Stimulated activated CD8-positive, alpha-beta memory T cell treated with anti-CD3 and anti-CD28 coated beads, Interleukin-4, amount 100 ng/mL, for 4 hours (primary cell): ENCODE measurements at places on chromosomes 6 and 20.

DNA sequence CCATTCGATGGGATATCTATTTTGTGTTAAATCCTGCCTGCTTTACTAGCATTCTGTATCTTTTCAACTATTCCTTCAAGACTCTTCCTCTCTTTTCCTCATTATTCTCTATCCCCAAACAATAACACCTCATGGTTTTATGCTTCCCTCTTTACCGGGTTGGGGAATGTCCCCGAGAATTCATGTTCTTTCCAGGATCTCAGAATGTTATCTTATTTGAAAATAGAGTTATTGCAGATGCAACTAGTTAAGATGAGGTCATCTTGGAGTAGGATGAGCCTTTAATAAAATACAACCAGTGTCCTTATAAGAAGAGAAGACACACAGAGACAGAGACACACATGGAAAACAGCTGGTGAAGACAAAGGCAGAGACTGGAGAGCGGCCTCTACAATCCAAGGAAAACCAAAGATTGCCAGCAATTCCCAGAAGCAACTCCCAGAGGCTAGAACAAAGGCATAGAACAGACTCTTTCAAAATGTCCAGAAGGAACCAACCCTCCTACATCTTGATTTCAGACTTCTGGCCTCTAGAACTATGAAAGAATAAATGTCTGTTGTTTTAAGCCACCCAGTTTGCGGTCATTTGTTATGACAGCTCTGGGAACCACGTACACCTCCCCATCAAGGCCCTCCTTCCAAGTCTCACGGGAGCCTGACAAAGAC lies 126.8 kb upstream of the TNFAIP3 start:
- DNase-seq = no peak

- DNase-seq = no peak
Observed at GRCh38 chr6:57297505-57297904, 19.9 kb upstream of the PRIM2 start.

DNA sequence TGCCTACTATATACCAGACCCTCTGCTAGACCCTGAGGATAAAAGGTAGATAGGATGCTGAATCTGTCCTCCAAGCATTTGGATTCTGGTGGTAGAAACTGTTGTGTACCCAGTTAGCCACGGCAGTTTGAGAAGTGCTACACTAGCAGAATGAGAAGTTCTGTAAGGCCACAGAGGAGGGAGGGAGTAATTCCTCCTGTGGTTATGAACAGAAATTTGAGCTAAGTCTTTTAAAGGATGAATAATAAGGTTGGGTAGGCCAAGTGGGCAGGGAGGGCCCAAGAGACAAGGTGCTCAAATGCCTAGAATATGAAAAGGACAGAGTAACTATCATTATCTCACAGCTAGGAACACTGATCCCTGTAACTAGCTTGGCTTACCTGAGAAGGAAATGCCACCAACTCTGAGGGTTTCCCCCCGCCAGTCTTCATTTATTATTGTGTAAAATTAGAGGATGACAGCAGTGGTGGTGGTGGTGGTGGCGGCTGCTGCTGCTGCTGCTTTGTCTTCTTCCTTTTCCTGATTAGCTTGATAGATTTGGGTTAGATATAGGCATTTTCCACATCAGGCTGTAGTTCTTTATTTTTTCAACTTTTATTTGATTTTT lies 243.3 kb downstream of the PRL start:
- DNase-seq = no peak

GRCh38 chr20:13813910-13814309 lies 29.1 kb downstream of the NDUFAF5 start:
- DNase-seq = no peak

- DNase-seq = no peak
Observed at GRCh38 chr6:15171026-15171425, 74.8 kb upstream of the JARID2 start.

DNA sequence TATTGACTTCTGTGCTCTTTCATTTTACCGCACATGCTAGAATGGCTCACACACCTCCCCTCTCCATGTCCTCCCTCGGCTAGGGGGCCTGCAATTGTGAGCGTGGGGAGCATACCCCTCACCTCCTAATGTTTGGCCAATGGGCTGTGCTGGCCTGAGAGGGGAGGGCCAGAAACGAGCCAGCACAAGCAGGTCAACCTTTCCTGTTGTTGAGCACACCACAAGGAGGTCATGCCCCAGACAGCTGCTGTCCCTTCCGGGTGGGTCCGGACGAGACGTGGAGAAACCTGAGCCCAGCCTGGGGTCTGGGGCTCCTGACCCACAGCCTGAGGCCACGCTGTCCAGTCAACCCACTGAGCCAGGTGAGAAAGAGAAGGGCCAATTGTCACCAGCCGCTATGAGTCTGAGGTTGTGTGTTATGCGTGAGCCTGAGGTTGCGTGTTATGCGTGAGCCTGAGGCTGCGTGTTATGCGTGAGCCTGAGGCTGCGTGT lies 77.4 kb downstream of the TTLL2 start:
- DNase-seq = no peak

DNA sequence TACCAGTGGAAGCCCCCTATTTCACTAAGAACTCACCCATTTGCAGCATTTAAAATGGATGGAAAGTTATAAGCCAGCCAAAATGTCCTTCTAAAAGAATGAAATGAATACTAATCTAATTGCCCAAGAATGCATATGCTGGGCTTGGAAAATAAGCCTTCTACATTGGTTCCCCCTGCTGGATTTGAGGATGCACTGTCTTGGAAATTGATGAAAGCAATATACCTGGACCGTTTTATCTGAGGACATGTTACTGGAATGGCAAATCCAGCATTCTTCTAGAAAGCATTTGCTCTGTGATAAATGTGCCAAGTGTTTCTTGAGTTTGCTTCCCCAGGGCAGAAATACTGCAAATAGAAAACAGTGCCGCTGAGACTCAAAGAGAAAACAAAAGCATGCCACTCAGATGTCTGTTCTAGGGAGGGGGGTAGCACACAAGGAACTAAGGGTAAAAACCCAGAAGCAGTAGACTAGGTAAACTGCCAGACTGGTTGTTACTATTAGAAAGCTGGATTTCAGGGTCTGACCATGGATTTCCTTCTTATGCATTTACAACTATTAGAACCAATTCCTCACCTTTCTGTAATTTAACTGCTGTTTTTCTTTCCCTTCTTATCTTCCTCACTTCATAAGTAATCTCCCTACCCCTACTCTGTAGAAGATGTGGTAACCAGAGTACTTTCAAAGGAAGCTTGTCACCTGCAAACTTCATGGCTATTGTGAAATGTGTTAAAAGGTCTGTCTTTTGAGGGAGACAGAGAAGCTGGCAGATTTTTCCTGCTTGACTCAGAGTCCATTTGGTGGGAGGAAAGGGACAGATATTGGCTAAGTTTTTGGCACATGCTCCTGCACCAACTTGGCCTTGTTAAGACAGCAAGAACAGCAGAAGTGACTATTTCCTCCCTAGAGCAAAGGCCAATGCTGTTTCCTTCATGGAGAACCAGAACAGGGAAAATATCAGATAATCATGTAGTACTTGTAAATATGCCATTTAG lies 642.6 kb downstream of the KIF16B start:
- DNase-seq = no peak

DNA sequence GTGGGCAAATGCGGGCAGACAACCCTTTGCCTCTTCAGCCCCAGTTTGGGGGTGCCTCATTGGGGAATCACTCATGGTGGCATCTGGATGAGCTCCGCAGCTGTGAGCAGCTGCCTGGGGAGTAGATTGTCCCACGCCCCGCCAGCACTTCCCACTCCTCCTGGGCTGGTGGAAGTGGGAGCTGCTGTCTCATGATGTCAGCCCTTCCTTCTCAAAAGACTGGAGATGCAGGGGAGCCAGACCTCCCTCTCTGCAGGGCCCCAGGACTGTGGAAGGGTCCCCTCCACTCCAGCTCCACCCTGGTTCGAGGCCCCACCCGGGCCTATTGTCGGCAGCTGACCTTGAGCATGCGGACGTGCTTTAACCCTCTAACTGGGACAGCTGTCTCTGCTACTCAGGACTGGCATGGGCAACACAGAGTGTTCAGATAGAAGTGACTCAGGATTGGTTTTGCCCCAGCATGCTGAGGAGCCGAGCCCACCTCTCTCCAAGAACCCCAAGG lies 2.0 kb downstream of the UNC93A start:
- no peak for DNase-seq

DNA sequence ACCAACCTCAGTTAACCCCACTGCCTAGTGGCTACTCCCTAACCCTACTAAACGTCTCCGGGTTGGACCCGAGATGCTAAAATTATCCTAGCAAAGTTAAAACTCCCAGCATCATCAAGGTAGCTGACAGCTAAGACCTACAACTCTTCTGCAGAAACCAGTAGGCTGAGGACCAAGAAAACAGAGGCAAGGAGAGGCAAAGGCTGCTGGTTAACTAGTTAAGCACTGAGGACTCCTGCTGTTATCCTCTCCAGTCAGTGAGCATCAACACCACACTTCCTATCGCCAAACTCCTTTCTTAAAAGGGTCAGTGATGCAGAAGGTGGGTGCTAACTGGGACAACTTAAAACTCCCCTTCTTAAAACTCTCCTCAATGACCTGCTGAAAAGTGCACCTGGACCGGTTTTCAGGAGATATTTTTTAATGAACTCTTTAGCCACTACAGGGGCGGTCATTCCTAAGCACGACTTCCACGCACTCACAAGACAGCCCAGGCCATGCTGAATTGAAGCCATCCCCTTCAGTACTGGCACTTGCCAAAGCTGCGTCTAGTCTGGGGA lies 1.7 kb downstream of the TRERF1 start:
- no peak for DNase-seq

DNA sequence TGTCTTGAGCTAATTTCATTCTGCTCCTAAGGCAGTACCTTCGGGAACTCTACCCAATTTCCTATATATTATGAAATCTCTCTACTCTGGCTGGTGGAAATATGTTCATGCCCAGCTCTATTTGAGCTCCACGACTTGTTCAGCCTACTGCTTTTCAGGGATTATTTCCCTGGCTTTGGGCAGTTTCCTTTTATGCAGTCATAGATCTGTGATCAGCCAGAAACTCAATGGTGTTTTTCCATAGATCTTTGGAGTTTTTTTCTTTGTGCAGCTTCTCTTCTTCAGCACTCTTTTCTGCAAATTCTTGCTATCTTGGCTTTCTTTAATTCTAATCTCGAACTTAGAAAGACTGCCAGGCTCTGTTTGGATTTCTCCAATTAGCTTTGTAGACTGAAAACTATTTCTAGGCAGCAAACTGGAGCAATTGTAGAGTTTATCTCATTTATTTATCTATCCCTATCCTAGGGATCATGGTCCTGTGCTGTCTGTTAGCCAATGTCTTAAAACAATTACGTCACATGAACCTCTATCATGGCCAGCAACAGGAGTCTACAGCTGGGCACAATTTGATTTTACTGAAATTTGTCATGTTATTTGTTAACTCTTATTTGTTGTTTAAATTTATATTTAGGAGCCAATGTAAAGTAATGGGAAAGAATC lies 328.4 kb downstream of the BCKDHB start:
- DNase-seq = no peak

DNA sequence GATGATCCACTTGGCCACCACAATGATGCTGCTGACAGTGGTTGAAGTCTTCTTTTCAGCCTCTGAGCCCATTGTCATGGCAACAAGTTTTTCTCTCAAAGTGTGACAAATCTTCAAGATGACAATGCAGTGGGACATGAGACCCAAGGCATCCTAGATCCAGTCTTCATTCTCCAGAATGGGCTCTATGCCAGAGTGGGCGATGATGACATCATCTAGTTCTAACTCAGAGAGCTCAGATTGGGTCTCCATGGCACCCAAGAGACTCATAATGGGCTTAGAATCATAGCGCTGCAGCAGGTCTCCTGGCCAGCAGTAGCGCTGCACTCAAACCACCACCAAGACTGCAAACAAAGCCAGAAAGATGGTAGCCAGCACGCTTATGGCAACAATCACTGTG lies 973.6 kb downstream of the EYS start:
- no peak for DNase-seq

DNA sequence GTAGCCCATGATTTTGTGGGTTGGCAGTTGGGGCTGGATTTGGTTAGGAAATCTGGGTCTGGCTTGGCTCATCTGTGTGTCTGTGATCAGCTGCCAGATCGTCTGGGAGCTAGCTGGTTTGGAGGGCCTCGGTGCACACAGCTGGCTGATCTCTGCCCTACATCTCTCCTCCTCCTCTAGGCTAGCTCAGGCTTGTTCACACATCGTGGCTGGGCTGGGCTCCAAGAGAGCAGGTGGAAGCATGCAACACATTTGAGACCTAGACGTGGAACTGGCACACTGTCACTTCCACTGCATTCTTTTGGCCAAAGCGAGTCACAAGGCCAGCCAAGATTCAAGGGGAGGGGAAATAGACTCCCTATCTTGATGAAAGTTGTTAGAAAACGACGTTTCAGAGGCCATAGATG lies 15.9 kb downstream of the NDUFAF5 start:
- no peak for DNase-seq

DNA sequence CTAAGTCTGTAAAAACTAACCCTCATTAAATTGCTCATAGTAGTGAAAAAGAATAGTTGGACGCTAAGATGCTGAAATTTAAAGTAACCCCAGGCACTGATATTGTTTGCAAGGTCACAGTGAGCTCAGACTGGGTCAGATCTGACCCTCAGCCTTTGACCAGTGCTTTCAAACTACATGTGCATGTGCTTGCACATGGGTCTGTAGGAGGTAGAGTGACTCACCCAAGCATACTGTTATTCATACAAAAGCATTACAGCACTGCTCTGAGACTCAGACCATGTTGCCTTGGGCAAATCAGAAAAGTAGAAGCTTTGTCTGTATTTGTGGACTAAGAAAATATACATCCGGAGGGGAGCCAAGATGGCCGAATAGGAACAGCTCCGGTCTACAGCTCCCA lies 326.4 kb upstream of the MARCKS start:
- DNase-seq = no peak

DNA sequence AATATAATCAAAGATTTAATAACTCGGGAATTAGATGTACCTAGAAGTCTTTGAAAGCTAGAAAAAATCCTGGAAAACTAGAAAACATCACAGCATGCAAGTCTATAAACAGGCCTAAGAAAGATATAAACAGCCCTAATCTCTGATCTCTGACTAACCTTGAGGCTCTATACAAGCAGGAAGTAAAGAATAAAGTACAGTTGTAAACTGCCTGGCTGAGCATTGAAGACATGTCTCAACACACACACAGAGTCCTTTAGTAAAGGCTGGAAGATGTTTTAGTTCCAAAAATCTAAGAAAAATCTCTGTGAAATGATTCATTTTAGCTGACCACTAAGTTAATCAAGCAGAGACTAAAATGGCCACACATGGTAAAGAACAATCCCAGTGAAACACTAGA lies 774.5 kb downstream of the EYS start:
- DNase-seq = no peak

DNA sequence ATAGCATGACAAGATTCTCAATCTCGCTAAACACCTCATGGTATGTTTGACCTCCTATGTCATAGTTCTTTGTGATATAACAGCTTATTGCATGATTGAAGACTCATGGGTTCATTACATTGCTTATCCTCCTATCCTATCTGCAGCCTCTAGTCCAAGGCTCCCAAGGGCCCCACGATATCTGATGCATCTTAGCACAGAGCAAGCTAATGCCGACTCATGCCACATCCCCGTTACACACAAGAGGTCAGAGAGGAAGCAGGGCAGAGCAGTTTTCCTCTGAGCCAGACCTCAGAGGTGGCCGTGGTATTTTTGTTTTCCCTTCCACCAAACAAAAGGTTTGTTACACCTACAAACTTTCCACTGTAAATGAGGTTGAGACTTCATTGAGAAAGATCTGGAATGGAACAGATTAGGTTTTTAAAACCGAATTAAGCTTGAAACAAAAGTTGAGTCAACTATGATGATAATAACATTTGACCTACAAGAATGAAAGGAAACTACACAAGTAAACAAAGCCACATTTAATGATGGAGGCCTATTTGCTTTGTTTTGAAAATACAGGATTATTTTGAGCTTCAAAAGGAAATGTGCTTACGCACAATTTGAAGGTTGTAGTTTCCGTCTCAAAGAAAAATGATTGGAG lies 133.9 kb upstream of the MYLIP start:
- no peak for DNase-seq
